ENCODE measurements at places on chromosomes 12 and 14.

DNA sequence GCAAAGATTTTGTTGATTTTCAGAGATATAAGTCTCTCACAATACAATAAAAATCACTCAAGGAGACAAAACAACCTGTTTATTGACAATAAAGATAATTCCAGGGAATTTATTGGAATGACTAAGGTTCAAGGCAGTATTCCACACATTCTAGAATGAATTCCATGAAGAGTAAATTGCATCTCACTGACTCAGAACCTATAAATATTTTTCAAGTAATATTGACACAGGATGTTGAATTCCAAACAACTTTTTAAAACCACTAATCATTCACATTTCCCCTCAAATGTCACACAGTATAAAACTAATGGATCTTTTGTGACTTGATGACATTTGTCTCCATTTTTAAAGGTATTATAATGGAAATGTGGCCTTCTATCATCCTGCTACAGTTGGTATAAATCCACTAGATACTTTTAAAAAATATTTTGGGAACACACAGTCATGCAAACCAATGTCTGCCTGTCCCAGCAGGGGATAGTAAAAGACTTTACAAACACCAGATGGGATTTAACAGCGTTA is 42.1 kb upstream of the LGR5 start:
- peak; percentile 3 for DNase-seq

DNA sequence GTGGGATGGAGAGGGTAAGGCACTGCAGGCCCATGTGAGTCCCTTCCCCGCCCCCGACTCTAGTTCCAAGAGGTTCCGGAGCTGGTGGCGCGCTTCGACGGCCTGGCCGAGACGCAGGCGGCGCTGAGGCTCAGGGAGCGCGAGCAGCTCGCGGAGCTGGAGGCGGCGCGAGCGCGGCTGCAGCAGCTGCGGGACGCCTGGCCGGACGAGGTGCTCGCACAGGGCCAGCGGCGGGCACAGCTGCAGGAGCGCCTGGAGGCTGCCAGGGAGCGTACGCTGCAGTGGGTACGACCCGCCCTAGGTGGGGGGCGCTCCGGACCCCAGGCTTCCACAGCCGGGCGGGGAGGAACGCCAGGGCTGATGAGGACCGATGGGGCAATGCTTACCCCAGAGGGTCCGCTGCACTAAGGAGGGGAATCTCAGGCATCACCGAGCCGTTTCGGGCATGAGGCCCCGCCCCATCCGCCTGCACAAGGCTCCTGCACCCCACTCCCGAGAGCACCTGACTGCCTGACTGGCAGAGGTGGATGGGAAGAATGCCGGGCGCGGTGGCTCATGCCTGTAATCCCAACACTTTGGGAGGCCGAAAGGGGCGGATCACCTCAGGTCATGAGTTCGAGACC is 4.9 kb downstream of the CFAP73 start:
- DNase-seq, result no peak

- DNase-seq, result peak; percentile 25
These were observed 80.2 kb upstream of the KRR1 start for GRCh38 chr12:75591628-75592027.

DNA sequence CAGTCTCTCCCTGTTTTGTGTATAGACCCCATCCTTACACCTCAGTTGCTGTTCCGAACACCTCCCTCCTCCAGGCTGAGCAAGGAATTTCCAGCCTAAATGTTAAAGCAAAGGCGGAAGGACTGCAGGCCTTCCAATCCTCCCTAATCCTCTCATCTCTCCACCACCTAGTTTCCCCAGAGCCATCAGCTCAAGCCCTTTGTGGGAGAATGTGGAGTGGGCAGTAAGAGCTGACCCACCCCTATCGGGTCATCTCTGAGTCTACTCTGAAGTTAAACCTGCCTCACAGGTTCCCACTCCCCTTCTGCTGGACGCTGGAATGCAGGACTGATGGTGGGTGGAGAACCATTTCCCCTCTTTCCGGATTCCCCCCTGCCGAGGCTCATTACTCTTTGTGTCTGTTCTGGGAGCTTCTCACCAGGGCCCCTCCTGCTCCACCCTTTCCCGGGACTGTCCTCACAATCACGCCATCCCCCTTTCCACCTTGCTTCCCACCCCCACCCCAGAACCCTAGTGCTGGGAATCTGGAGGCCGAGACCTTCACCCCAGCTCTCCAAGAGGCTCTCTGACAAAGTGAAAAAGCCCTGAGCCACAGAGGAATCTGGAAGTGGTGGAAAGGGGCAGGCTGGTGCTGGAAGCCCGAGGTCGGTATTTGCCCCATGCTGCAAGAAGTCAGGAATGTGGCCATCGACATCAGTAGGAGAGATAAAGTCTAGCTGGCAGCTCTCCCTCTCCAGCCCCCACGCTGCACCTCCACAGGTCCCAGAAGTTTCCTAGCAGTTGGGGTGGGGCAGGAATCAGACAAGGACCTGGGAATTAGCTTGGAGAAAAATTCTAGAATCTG is 3.3 kb upstream of the KRT18 start:
- DNase-seq, result no peak

All from spinal cord (tissue), 10 donors.